ENCODE measurements at places on chromosomes 7 and 10.
A peak's percentile ranks its signal among the peaks of the same experiment; 100 is the strongest.

DNA sequence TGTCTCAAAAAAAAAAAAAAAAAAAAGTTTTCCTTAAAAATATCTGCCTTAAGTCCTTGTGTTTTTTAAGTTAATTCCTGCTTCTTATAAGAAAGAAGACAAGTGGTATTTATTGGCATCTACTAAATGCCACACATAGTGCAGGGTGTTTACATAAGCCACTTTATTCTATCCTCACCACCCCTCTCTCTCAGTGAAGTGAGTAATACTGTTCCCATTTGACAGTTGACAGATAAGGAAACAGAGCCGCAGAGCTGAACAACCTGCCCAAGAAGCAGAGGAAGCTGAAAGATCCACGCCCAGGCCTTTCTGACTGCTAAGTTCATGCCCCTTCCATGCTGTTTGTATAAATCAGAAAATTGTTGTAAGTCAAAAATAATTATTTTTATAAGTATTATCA is 54.1 kb downstream of the ABLIM1 start:
- DNase-seq = no peak

- DNase-seq = no peak
Measured at GRCh38 chr10:105986912-105987635, 1177.4 kb downstream of the SORCS1 start.

- no peak for DNase-seq
Measured at GRCh38 chr10:83214136-83214535, 925.2 kb upstream of the GHITM start.

DNA sequence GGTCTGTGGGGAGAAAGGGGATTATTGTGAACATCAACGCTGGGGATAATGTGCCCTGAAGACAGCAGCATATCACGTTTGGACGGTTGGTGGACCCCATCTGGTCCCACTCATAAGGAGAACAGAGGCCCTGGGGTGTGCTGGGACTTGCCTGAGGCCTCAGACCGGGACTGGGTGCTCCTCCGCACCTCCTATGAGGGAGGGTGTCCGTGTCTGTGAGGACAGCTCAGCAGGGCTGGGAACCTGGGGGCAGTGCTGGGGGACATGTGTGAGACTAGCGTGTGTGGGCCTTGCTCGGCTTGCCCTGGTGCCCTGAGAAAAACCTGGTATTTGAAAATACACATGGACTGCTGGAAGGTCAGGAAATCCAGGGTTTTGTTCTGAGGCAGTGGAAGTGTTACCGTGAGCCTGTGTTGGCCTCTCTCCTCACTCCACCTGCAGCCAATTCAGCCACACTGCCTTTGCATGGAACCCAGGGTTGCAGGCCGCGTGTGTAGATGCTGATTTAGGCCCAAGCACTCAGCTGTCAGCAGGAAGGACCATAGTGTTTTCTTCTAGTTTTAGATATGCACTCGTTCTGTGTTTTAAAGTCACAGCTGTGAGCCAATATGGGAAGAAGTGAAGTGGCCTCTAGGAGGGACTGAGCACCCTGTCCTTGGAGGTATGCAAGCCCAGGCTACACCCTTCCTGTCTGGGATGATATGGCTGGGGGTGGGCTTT is 13.4 kb upstream of the SH2D4B start:
- DNase-seq = no peak

GRCh38 chr7:2553831-2554581 is 1.3 kb downstream of the BRAT1 start:
- no peak for DNase-seq

GRCh38 chr7:20783700-20784387 is 2.8 kb downstream of the SP8 start:
- no peak for DNase-seq

- no peak for DNase-seq
Measured at GRCh38 chr7:20504060-20504459, 111.4 kb upstream of the ABCB5 start.

DNA sequence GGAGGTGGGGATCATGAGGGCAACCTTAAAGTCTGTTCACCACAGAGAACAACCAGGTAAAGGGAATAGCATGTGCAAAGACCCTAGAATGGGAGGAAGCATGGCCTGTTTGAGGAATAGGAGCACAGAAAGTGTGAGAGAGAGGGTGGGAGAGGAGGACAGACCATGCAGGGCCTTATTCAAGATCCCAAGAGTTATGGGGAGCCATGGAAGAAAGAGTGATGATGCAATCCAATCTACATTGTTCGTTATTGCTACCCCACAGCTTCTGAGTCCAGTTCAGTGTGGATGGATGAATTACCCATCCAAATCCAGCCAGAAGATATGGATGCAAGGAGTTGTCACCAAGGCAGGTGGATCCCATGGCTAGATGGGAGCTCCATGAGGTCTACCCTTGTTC is 7.8 kb upstream of the EIF4EBP2 start:
- no peak for DNase-seq

GRCh38 chr10:77710759-77711682 is 73.4 kb upstream of the KCNMA1 start:
- peak; percentile 27 for DNase-seq

DNA sequence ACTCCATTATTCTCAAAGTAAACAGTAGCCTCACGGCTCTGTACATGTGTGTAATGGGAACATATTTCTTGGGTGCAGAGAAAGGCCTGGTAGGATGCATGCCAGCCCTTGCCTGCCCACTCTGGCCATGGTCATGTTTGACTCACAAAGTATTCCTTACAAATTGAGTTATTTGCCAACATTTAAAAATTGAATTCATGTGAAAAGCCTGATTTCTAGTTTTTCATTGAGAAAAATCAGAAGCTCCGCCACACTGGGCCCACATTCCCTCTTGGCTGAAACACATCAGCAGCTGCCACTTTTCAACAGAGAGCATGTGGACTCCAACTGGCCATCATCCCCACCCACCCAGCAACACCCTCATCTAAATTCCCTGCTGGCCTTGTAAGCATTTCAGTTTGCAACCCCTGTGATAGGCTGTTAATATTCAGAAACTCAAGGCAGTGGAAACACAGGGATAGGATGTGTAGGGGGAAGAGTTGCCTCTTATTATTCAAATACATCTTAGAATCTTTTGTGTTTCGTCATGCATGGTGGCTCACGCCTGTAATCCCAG is 40.9 kb downstream of the CDH23 start:
- DNase-seq = no peak

GRCh38 chr7:39623732-39624441 is 515 bp downstream of the RALA start:
- peak; percentile 37 for DNase-seq

GRCh38 chr7:11714205-11714604 is 117.8 kb downstream of the THSD7A start:
- DNase-seq = no peak

DNA sequence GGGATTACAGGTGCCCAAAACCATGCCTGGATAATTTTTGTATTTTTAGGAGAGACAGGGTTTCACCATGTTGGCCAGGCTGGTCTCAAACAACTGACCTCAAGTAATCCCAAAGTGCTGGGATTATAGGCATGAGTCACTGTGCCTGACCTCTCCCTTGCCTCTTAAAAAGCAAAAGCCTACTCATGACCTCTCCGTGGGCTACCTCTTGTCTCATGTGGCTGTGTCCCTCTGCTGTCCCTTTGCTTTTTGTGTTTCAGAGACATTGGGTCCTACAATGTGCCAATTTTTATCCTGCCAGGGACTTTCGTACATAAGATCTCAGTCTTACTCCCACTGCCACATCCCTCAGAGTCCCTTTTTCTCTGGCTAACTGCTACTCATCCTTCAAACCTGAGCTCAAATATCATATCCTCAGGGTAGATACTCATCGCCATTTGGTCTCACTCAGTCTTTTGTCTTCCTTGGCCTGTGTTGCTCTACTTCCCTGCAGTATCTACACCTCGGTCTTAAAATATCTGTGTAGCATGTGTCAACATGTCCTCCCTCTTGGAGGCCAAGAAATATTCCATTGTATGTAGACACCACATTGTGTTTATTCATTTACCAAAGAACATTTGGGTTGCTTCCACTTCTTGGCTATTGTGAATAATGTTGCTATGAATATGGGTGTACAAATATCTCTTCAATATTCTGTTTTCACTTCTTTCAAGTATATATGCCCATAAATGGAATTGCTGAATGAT is 465.0 kb upstream of the KLF6 start:
- DNase-seq = no peak

- DNase-seq = no peak
Measured at GRCh38 chr7:152451356-152451755, 15.6 kb upstream of the KMT2C start.

DNA sequence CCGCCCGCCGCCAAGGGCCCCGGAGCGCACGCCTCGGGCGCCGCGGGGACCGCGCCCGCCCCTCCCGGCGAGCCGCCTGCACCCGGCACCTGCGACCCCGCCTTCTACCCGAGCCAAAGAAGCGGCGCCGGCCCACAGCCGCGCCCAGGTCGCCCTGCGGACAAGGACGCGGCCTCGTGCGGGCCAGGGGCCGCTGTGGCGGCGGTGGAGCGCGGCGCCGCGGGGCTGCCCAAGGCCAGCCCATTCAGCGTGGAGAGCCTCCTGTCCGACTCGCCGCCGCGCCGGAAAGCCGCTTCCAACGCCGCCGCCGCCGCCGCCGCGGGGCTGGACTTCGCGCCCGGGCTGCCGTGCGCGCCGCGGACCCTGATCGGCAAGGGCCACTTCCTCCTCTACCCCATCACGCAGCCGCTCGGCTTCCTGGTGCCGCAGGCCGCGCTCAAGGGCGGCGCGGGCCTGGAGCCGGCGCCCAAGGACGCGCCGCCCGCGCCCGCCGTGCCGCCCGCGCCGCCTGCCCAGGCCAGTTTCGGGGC is 3.5 kb downstream of the UNCX start:
- no peak for DNase-seq

GRCh38 chr7:18552316-18552916 is 56.9 kb downstream of the HDAC9 start:
- DNase-seq = no peak

DNA sequence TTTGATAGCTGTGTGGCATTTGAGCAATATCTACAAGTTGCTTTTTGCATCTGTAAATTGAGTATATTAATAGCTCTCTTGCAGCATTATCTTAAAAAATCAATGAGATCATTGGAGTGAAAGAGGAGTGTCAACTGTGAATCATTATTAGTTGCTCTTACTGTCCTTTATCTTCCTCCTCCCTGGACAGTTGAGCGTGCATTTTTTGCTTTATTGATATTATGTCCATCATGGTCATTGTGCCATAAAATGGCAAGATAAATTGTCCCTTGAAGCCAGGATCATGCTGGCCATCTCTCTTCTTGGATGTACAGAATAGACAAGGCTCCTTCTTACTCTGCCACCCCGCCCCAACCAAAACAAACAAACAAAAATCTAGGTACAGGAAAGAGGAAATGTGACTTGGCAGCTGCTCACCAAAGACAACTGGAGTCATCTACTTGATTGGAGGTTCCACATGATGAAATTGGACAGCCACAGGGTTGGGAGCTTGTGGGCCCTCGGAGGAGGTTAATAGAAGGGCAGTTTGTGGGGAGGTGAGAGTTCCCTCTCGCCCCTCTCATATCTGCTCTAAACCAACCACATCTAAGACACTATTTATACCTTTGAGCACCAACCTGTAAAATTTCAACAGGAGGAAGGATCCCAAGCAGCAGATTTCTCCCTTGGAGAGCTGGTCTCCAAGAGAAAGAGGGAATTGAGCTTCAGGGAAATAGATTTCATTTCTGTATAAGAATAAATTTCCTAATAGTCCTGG is 252.7 kb downstream of the SKIDA1 start:
- DNase-seq = no peak

DNA sequence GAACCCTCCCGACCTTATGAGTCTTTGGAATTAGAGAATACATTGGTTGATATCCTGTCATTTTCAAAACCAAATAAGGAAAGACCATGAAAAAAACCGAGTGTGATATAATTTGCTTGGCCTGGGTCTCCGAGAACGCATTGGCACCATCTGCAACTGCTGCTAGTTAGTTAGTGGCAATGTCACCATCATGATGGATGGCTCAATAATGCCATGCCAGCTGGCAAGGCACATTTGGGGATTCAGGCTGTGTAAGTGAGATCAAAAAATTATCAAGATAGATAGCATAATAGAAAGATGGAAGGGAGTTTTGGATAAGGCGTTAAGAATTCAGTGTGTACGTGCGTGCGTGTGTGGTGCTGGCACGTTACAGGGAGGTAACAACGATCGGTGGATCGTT is 134.7 kb upstream of the TCERG1L start:
- no peak for DNase-seq

- DNase-seq = no peak
Measured at GRCh38 chr10:87860816-87861403, 2.4 kb downstream of the KLLN start.

DNA sequence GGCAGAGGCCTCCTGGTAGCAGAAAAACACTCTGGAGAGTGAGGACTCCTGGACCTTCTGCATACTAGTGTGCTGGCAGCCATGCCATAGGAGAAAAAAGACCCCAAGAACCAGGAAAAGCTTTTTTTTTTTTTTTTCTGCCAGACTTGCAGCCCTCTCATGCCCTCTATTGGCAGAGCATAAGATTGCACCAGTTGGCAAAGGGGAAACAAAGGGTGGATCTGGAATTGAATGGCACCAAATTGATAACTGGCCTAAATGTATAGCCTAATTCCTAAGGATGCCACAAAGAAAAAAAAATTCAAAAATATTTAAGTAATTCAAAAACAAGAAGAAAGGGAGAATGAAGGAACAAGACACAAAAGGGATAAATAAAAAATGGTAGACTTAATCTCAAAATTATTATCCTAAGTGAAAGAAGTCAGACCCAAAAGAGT is 112.5 kb upstream of the GHITM start:
- no peak for DNase-seq

- no peak for DNase-seq
Measured at GRCh38 chr7:128041203-128041602, 10.0 kb upstream of the LRRC4 start.

- no peak for DNase-seq
Measured at GRCh38 chr7:15989194-15989593, 302.7 kb upstream of the MEOX2 start.

GRCh38 chr10:96955794-96956193 is 123.7 kb downstream of the LCOR start:
- DNase-seq = no peak

- DNase-seq = no peak
Measured at GRCh38 chr10:33008499-33009243, 50.6 kb upstream of the ITGB1 start.

DNA sequence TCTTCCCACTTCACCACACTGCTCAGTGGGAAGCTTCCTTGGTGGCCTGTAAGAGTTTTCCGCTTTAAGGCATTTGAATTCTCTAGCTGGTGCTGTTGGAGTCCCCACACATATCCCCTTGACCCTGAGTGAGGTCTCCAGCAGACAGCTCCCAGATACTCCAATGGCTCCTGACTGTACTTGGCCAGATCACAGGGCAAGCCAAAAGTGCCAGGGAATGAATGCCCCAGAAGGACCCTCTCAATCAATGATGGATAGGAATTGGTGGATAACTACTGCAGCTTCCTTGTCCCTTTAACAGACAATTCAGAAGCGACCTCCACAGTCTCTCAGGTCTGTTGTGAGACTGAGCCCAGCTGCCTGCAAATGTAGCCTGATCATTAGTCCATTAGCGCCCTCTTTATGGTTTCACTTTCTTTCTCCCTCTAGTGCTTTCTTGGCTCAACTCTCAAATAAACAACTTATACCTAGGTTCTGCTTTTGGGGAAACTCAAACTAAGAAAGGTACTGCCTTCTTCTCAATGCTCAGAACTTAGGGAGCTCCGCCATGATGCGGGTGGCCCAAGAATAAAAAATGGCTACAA is 283.0 kb downstream of the TCF7L2 start:
- DNase-seq = no peak

- no peak for DNase-seq
Measured at GRCh38 chr7:75943864-75944263, 28.9 kb downstream of the POR start.

Measured in activated naive CD4-positive, alpha-beta T cell (primary cell).